ENCODE measurements at places on chromosomes 7 and 10.

DNA sequence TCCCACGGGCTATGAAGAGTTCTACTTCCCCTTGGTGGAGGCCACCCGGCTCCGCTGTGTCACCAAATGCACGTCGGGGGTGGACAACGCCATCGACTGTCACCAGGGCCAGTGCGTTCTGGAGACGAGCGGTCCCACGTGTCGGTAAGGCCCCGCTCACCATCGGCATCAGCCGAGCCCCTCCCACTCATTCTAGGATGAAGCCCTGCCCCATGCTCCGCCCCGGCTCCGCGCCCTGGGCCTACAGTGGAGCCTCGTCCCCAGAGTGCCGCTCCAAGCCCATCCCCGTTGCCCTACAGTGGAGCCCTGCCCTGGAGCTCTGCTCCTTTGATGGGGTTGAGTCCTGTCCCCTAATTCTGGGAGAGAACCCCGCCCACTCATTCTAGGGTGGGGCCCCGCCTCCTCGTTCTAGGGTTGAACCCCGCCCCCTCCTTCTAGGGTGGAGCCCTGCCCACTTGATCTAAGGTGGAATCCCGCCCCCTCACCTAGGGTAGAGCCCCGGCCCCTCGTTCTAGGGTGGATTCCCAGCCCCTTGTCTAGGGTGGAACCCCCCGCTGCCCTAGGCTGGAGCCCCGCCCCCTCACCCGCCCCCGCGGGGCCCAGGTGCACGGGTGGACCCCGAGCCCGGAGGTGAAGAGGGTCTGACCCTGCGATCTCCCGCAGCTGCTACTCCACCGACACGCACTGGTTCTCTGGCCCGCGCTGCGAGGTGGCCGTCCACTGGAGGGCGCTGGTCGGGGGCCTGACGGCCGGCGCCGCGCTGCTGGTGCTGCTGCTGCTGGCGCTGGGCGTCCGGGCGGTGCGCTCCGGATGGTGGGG, 3.4 kb upstream of the MUC12 start:
- H3K36me3 ChIP-seq = no peaks in the 10 kb centered on the region
- peak; percentile 57 for DNase-seq
- H3K27me3 ChIP-seq = peaks cover 72% of the 10 kb centered on the region
- H3K27ac ChIP-seq = no peak overlapping the region

- peak overlapping the region; percentile 47 for H3K4me3 ChIP-seq
- no peak for DNase-seq
- no peaks in the 10 kb centered on the region for H3K27me3 ChIP-seq
- peaks cover 9% of the 10 kb centered on the region for H3K4me1 ChIP-seq
Observed at GRCh38 chr7:142463401-142463850, 205.6 kb upstream of the PRSS58 start.

DNA sequence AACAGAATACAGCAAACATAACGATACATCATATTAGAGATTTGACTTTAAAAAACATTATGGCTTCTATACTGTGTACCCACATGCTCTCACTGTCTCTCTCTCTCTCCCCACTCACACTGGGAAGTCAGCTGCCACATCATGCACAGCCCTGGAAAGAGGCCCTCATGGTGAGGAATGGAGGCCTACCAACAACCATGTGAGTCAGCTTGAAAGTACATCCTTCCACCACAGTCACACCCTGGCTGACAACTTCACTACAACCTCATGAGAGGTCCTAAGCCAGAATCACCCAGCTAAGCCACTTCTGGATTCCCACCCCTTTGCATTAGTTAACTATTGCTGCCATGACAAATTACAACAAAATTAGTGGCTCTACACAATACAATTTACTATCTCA, 23.3 kb upstream of the GPR22 start:
- no peak overlapping the region for H3K4me3 ChIP-seq
- H3K27me3 ChIP-seq = no peaks in the 10 kb centered on the region
- H3K36me3 ChIP-seq = no peaks in the 10 kb centered on the region
- no peak overlapping the region for H3K27ac ChIP-seq
- peaks cover 11% of the 10 kb centered on the region for H3K4me1 ChIP-seq
- no peak for DNase-seq

DNA sequence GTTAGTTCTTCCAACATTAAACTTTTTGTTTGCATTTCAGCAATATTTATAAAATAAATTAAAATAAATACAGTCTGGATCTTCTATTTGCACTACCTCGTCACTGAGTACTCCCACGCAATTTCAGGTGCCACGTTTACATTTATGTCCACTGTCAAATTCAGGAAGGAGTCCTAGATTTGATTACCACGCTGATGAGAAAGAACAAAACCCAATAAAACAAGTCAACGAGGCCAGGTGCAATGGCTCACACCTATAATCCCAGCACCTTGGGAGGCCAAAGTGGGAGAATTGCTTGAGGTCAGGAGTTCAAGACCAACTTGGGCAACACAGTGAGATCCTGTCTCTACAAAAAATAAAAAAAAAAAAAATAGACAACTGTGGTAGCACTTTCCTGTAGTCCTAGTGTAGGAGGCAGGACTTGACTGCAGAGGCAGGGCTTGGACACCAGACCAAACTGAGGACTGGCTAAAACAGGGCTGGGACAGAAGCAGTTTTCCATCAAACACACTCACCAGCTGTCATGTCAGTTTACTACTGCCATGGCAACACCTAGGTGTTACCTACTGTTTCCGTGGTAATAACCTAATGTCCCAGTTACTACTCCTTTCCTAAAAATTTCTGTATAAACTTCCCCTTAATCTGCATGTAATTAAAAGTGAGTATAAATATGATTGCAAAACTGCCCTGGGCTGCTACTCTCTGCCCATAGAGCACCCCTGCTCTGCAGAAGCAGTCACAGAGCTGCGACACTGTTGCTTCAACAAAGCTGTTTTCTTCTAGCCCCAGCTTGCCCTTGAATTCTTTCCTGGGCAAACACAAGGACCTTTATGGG, 341.7 kb downstream of the PARD3 start:
- no peaks in the 10 kb centered on the region for H3K36me3 ChIP-seq
- no peaks in the 10 kb centered on the region for H3K27me3 ChIP-seq
- DNase-seq = no peak
- H3K27ac ChIP-seq = no peak overlapping the region

GRCh38 chr7:20350996-20351692, 20.4 kb downstream of the ITGB8 start:
- no peak for DNase-seq
- no peak overlapping the region for H3K27ac ChIP-seq
- peaks cover 4% of the 10 kb centered on the region for H3K36me3 ChIP-seq
- no peak overlapping the region for H3K4me3 ChIP-seq
- H3K27me3 ChIP-seq = no peaks in the 10 kb centered on the region
- H3K4me1 ChIP-seq = no peaks in the 10 kb centered on the region

- DNase-seq = no peak
- H3K27ac ChIP-seq = peak overlapping the region; percentile 67
- H3K36me3 ChIP-seq = peaks cover 4% of the 10 kb centered on the region
- no peaks in the 10 kb centered on the region for H3K27me3 ChIP-seq
Observed at GRCh38 chr7:74083928-74084721, 521 bp downstream of the LIMK1 start.

- H3K4me3 ChIP-seq = peak overlapping the region; percentile 97
- peaks cover 89% of the 10 kb centered on the region for H3K36me3 ChIP-seq
- H3K27me3 ChIP-seq = no peaks in the 10 kb centered on the region
- H3K27ac ChIP-seq = peak overlapping the region; percentile 100
- H3K4me1 ChIP-seq = peaks cover 71% of the 10 kb centered on the region
Observed at GRCh38 chr10:3783316-3783681, 1.7 kb downstream of the KLF6 start.

DNA sequence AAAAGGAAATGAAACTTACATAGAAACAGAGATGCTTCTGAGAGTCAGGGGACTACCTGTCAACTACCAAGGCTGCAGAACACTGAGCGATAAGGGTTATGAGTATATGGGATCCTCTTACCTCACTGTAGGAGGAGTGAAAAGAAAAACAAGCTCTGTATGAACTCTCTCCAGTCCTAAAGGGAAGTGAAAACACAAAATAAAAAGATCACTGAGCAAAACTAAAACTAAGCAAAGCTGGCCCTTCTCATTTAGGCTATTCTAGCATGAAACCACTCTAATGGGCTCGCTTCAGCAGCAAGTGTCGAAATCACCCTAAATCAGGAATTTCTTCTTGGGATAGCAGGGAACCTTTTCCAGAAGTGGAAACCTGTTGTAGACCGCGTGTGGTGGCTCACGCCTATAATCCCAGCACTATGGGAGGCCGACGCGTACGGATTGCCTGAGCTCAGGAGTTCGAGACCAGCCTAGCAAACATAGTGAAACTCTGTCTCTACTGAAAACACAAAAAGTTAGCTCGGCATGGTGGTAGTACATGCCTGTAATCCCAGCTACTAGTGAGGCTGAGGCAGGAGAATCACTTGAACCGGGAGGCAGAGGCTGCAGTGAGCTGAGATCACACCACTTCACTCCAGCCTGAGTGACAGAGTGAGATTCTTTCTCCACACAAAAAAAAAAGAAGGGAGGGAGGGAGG, 27.0 kb downstream of the DCLRE1C start:
- H3K36me3 ChIP-seq = peaks cover 67% of the 10 kb centered on the region
- no peaks in the 10 kb centered on the region for H3K4me1 ChIP-seq
- no peaks in the 10 kb centered on the region for H3K27me3 ChIP-seq
- no peak for DNase-seq
- H3K27ac ChIP-seq = no peak overlapping the region
- H3K4me3 ChIP-seq = no peak overlapping the region

DNA sequence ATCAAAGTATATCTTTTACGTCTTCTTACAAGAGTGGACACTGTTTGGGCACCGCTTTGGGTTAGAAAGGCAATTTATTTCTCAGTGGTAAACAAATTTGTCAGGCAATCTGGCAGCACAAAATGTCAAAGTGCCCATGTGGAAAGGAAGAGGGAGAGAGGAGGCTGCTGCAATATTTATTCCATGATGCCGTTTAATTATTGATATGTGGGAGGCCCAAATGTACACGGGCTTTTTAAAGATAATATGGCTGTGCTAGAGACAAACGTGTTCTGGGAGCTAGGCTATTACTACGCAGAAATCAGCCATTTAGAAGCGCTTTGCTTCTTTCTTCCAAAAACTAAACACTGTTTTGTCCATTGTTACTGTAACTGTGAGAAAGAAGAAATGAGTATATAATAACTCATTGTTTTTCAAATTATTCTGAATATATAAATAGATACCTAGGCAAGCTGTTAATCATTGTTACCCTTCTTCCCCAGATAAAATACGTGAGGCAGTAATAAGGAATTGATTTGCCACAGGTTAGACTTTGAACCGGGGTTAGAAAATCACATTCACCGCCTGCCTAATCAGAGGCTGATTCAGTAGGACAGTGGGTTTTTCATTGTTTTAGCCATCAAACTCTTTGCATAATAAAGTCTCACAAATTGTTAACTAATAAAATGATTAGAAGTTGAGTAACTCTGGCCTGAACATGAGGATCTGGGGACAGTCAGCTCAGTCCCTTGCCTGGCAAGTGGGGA, 116.5 kb upstream of the FRMD4A start:
- H3K27me3 ChIP-seq = peaks cover 30% of the 10 kb centered on the region
- no peak overlapping the region for H3K27ac ChIP-seq
- H3K4me3 ChIP-seq = no peak overlapping the region
- H3K36me3 ChIP-seq = no peaks in the 10 kb centered on the region

- H3K27ac ChIP-seq = no peak overlapping the region
- no peaks in the 10 kb centered on the region for H3K4me1 ChIP-seq
- no peaks in the 10 kb centered on the region for H3K36me3 ChIP-seq
- no peaks in the 10 kb centered on the region for H3K27me3 ChIP-seq
- no peak for DNase-seq
Observed at GRCh38 chr7:113730309-113730955, 188.4 kb downstream of the PPP1R3A start.

DNA sequence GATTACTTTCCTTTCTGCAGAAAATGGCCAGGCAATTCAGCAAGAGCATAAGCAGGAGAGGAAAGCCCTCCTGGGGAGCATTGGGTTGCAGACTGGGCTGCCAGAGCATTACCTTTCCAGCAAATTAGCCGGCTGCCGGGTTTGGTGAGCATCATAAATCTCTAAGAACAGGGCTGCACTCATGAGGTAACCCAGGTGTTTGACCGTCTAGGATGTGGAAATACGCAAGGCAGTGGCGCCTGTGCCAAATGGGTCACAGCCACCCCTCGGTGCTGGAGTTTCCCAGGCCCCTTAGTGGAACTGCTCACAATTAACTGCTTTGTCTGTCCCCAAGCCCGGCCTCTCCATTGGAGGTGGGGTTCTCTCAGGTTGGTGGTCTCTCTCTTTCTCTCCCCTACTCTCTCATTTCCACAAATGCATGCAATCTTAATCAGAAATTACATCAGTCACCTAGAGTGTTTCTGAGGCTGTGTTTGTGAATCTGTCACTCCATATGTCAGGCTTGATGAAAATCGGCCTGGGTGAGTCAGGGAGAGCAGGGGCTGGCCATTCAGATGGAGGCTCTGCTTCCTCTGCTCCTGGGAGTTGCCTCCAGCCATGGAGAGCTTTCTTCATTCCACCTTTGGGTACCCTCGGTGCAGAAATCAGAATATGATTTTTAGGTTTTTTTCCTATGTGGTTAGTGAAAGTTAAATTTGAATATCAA, 26.7 kb downstream of the PTN start:
- no peak overlapping the region for H3K4me3 ChIP-seq
- H3K27ac ChIP-seq = no peak overlapping the region
- DNase-seq = no peak
- H3K27me3 ChIP-seq = no peaks in the 10 kb centered on the region
- no peaks in the 10 kb centered on the region for H3K4me1 ChIP-seq

- DNase-seq = no peak
- H3K36me3 ChIP-seq = peaks cover 30% of the 10 kb centered on the region
- H3K4me3 ChIP-seq = peak overlapping the region; percentile 80
- no peaks in the 10 kb centered on the region for H3K27me3 ChIP-seq
Observed at GRCh38 chr10:79348640-79348988, 1.3 kb downstream of the PPIF start.

- peaks cover 33% of the 10 kb centered on the region for H3K27me3 ChIP-seq
- no peak overlapping the region for H3K27ac ChIP-seq
- no peak for DNase-seq
- peaks cover 2% of the 10 kb centered on the region for H3K36me3 ChIP-seq
- no peaks in the 10 kb centered on the region for H3K4me1 ChIP-seq
Observed at GRCh38 chr10:132482090-132482800, 55.3 kb upstream of the INPP5A start.

- DNase-seq = no peak
- peaks cover 18% of the 10 kb centered on the region for H3K36me3 ChIP-seq
- H3K4me3 ChIP-seq = no peak overlapping the region
- no peak overlapping the region for H3K27ac ChIP-seq
- peaks cover 17% of the 10 kb centered on the region for H3K4me1 ChIP-seq
Observed at GRCh38 chr10:114472877-114473253, 68.6 kb upstream of the AFAP1L2 start.

GRCh38 chr7:50594136-50594535, 28.9 kb upstream of the DDC start:
- H3K4me3 ChIP-seq = no peak overlapping the region
- H3K36me3 ChIP-seq = peaks cover 4% of the 10 kb centered on the region

GRCh38 chr7:108838198-108838597, 268.5 kb downstream of the DNAJB9 start:
- H3K36me3 ChIP-seq = no peaks in the 10 kb centered on the region
- H3K4me1 ChIP-seq = no peaks in the 10 kb centered on the region
- no peak for DNase-seq

GRCh38 chr7:26375726-26376174, 84.1 kb downstream of the SNX10 start:
- H3K4me3 ChIP-seq = peak overlapping the region; percentile 83
- peaks cover 20% of the 10 kb centered on the region for H3K27me3 ChIP-seq
- DNase-seq = no peak
